ENCODE measurements at places on chromosomes 3 and 15. TPM values are rescaled to one million over a fixed set of nuclear protein-coding genes. Genes with fewer than 3 reads are reported as not detected.

Gene PTPRG
- total RNA-seq = 124 TPM

Gene SEMA3F
- 51.5 TPM for total RNA-seq

DNA sequence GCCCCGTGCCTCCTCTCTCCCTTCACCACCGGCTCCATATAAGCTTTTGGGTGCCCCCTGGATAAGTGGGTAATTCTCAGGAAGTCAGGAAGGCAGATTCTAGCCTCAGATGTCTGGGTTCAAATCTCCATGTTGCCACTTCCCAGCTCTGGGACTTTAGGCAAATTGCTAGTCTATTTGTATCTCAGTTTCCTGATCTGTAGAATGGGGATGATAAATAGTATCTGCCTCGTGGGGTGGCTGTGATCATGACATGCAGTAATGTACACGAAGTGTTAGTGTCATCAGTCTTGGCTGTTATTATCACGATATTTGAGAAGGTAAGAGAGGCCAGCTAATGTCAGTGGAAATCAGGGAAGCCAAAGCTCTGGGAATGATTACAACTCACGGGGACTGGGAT is 43.3 kb downstream of the MUC4 start:
- DNase-seq = no peak

- no peak for DNase-seq
These were observed 27.5 kb upstream of the TM4SF19 start for GRCh38 chr3:196365736-196366135.

GRCh38 chr3:72113564-72113963 is 328.6 kb upstream of the PROK2 start:
- no peak for DNase-seq

DNA sequence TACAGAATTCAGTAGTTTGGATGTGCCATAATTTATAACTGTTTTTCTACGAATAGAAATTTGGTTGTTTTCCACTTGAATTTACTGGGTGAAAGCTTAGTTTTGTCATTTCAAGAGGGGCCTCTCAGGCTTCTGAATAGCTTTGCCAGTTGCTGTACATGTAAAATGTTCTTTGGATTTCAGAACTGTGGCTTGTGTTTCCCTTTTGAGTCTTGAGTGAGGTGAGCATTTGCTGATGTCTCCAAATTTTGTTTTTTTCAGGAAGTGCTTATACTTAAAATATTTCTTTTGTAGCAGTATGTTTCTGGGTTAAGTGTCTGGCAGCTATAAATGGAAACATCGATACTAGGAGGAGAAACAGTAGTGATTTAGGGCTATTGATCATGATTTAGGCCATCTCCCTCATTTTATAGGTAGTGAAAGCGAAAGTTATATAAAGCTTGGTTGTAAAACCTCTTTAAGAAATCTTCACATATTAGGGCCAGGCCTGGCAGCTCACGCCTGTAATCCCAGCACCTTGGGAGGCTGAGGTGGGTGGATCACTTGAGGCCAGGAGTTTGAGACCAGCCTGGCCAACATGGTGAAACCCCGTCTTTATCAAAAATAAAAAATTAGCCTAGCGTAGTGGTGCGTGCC is 9.2 kb upstream of the TRAK1 start:
- no peak for DNase-seq

- DNase-seq = no peak
These were observed 3.1 kb upstream of the LPCAT4 start for GRCh38 chr15:34370129-34370528.

- DNase-seq = no peak
These were observed 200.3 kb downstream of the SLCO3A1 start for GRCh38 chr15:92053753-92054316.

- no peak for DNase-seq
These were observed 70.1 kb upstream of the MEF2A start for GRCh38 chr15:99495430-99496301.

GRCh38 chr3:196590279-196590678 is 21.8 kb downstream of the FBXO45 start:
- DNase-seq = no peak

GRCh38 chr3:177279118-177279815 is 82.0 kb upstream of the TBL1XR1 start:
- no peak for DNase-seq

Gene SLC12A1
- not detected for total RNA-seq

DNA sequence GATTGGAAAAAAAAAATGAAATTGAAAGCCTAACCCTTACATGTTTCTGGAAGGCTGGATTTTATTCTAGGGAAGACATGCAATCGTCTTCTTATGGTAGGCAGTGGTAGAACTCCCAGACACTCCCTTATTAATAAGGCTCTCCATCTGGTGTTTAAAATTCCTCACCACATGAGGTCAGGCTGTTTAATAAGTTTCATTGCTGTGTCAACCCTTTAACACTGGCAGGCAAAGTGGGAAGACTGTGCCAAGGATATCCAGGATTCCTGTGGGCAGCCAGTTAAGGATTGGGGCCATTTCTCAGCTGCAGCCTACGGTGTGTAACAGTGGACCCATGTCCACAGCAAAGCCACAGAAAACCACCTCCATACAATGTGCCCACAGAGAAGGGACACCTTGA is 225.5 kb upstream of the CHRM5 start:
- no peak for DNase-seq

Gene KCNAB1
- total RNA-seq = 3.6 TPM

Gene FMN1
- total RNA-seq = 37.1 TPM

Data from mesenteric fat pad (tissue), 1 donor.